ENCODE measurements at places on chromosomes 6 and 20.

- DNase-seq, result no peak
Observed at GRCh38 chr6:2186516-2186915, 58.9 kb downstream of the GMDS start.

- DNase-seq, result no peak
Observed at GRCh38 chr6:42791706-42792320, 10.0 kb downstream of the BICRAL start.

DNA sequence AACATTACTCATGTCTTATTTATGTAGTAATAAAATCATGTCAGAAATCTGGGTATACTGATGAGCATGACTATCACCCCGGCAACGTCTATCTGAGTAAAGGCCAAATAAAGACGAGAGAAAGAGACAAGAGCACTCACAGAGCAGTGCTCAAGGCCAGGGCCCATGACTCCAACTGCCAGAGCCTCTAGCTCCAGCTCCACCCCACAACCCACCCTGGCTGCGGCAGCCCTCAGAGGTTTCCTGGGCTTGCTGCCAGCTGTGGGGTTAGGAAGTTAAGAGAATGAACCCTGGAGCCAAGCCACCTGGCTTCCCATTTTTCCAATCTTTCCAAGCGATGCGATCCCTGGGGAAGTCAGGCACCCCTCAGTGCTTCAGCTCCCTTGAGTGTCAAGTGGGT is 92.0 kb upstream of the PAX1 start:
- DNase-seq, result no peak

- no peak for DNase-seq
Observed at GRCh38 chr6:8442150-8442549, 6.8 kb upstream of the SLC35B3 start.

DNA sequence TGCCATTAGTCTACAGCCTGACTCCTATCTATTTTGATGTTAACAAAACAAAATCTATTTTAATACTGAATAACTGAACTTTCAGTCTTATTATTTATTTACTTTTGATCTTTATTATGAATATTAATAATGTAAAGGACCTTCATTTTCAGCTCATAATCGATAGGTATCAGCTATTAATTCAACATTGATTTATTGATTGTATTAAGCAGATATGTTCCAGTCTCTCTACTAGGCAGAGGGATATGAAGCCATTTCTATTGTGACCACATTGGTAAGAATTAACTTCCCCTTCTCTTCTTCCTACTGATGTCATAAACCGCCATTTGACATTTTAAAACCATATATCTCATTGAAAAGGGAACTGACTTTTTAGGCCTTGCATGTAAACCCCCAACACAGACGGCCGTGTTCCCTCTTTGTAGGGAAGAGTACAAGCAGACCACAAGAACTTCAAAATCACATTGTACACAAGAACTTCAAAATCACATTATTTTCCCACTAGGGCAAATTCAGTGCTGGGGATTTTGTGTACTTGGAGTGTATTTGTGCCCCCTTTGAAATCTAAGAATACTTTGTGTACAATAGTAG is 69.5 kb upstream of the FABP7 start:
- DNase-seq, result no peak

GRCh38 chr20:59810449-59811187 is 122.8 kb downstream of the SYCP2 start:
- no peak for DNase-seq

DNA sequence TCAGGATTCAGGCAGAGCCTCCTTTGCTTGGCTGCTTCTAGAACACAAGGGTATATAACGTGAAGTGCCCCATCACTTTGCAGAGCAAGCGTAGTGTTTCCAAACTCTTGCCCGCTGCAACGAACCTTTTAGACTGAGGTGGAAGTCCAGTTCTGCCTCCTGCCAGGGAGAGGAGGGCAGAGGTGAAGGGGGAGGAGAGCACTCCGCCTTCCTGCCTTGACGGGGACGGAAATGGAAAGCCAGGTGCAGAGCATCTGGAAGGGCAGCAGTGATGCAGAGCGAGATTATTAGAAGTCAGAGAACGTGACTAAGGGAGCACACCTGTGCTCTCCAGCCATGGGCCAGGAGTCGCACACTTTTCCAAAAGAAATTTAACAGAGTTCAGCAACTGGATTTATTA is 63.4 kb downstream of the RREB1 start:
- no peak for DNase-seq

DNA sequence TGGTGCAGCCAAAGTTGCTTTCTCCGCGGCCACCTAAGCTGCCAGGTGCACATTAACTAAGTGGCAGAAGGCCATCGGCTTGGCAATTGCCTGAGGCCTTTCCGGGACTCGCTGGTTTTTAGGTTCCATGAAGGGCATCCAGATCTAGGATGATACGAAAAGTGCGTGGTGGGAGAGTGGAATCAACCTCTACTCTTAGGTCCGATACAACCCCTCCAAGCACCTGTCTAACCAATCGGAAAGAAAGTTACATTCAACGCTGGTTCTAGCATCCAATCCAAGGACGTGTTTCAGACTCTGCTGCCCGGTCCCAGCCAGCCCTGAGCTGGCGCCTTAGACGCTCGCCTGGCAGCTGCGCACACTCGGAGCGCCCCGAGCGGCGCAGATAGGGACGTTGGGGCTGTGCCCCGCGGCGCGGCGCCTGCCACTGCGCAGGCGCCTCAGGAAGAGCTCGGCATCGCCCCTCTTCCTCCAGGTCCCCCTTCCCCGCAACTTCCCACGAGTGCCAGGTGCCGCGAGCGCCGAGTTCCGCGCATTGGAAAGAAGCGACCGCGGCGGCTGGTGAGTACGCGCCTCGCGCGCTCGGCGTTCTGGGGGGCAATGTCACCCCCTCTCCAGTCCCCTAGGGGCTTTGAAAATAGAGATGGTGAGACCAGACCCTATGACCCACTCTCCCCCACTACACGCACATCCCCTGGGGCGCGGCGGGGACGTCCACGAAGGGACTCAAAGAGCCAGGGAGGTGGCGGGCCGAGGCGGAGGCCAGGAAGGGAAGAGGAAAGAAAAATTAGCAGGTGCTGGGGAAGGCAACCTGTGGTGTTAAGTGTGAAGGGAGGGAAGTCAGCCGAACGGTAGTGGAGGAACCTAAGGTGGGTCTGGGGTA is at the start of gene ENPP4:
Gene ENPP4, plus strand, starts transcription at position 361 of the 883 bp plus-strand sequence. CDS start 9,595 bp downstream, outside the sequence.
- peak; percentile 90 for DNase-seq

DNA sequence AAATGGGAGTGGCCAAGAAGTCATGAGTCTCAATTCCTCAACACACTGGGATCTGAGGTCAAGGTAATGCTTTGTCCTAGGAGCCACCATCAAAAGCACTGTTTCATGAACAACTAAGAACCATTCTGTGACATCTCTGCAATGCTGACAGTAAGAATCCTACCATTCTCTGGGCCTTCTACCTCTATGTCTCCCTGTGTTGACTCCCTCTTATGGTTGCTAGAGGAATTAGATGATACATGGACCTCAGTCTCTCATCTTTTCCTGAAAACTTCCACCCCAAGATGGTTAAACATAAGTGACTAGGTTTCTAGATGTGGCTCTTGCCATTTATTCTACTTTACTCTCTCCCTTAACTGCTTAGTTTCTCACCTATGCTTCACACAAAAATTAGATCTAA is 9.1 kb downstream of the MTRF1L start:
- DNase-seq, result no peak

- DNase-seq, result no peak
Observed at GRCh38 chr6:90805619-90806155, 218.8 kb upstream of the MAP3K7 start.

- no peak for DNase-seq
Observed at GRCh38 chr6:359261-360035, 32.1 kb upstream of the IRF4 start.

DNA sequence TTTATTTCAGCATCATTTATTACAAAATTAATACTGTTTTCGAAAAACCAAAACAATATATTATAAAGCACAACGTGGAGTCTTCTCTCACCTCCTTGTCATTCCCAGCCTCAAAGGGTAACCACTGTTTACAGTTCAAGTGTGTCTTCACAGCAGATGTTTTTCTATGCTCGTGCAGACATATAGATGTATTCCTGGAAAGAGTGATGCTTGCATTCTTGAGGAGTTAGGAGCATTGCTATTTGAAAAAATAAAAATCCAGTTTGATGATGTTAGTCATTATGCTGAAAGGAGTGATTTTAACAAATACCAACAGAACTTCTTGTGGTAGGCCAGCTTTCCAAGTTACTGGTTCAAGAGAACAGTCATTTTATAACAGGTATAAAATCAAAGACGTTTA is 234.9 kb downstream of the BCKDHB start:
- no peak for DNase-seq

- no peak for DNase-seq
Observed at GRCh38 chr20:1391640-1392442, 1.0 kb downstream of the FKBP1A start.

DNA sequence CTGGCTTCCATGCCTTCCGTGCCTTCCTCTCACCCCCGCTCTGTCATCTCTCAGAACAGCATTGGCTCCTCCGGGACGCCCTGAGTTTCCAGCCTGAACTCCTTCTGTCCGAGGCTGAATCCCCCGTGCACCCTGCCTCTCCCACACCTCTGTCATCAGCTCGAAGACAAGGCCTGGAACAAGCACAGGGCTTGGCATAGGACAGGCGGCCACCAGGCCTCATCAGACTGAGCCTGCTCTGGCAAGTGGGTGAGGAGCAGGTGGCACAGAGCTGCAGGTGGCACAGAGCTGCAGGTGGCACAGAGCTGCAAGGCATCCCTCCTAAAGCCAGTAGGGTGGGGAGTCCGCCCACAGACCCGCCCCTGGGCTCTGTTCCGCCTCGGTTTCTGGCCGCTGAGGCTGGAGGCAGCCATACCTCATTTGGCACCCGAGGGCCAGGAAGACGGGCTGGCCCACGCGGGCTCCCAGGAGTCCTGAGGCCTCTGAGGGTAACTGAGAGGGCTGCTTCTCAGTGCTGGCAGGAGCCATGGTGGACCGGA is 60.2 kb downstream of the EZR start:
- DNase-seq, result no peak

- DNase-seq, result no peak
Observed at GRCh38 chr6:41777551-41778285, 2.0 kb downstream of the FRS3 start.

DNA sequence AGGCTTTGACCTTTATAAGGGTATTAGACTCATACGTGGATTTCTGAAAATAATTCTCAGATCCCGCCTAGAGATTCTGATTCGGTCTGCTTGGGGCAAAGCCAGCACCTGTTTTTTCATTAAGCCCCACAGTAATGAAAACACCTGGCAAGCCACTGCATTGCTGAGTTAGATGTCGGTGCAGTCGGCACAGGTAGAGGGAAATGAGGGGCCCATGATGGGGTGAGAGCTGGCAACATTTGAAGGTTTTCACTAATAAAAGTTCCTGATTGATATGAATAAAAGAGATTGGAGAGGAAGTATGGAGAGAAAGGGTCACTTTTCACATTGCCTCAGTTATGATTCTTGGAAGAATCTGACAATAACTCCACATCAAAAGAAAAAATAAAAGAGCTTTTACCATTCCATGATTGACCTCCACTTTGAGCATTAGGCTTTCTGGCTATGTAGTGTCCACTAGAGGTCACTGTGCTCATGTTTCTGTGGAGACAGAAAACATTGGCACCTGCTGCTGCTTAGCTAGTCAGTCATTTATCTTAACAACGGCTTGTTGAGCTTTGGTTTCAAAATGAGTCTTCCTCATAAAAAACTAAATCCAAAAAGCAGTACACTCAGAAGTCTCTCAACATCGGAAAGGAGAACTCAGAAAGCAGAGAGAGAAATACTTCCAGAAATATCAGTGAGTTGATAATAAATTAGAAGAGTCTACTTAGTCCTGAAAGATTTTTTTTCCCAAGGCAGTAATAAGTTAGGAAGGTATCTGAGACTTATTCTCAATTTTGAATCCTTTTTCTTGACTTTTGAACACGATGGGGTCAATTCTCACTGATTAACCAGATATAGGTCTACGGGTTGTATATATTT is 53.3 kb upstream of the KLHL31 start:
- DNase-seq, result no peak

DNA sequence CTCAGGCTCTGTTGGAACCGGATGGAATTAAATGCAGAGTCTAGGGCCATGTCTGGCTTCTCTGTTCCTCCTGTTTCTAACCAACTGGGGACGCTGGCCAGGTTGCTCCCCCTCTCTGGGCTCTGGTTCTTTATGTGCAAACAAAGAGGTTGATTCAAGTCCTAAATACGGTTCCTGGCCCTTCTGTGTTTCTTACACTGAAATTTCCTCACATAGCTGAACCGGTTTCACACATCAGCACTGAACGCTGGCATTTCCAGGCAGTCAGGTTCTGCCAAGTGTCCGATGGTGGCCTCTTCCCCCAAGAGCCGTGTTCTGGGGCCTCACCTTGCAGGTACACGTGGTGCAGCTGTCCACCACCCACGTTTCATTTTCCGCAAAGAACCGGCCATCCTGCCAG is 13.5 kb downstream of the THBS2 start:
- no peak for DNase-seq

DNA sequence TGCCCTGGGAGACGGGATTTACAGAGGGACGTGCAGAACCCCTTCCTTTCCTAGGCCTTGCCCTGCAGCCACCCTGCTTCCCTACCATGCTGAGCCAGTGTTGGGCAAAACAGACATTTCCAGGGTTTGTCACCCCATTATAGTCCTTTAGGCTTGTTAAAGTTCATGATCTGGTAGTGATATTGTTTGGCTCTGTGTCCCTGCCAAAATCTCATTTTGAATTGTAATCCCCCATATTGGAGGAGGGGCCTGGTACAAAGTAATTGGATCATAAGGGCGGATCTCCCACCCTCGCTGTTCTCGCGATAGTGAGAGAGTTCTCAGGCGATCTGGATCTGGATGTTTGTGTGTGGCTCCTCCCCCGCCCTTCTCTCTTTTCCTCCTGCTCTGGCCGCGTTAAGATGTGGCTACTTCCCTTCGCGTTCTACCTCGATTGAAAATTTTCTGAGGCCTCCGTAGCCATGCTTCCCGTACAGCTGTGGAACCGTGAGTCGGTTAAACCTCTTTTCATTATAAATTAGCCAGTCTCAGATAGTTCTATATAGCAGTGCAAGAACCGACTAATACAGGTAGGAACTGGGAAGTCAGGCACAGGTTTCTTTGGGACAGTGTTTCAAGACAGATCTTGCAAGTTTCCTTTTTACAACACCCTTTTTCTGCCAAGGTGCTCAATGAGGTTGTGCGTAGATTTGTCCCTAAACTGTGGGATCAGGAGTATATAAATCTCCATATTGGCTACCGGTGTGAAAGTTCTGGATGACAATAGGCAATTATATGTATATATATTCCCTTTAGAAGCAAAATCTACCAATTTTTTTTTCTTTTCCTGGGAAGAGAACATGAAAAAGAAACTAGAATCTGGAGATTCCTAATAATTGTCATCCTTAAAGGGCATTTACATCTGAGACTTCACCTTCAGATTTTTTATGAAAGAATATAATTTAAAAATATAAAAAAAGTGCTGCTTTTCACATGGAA is 152.1 kb downstream of the SAMD5 start:
- DNase-seq, result no peak

- peak; percentile 24 for DNase-seq
Observed at GRCh38 chr6:41182069-41183034, 18.6 kb downstream of the TREML2 start.

DNA sequence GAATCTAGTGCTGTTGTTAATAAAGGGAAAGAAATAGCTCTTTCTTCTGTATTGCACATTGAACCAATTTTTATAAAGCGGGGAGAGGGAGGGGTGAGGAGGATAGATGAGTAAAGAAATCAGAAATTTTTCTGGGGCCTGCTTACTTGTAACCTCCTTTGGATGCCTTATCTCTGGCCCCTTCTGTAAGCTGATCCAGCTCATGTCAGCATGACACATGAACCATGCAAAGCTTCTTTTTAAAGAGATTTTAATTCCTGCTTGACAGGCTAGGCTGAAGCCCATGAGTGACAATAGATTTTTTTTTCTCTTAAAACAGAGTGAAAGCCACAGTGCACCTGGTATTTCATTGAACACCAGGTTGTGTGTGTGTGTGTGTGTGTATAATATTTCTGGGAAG is 325.3 kb downstream of the PRL start:
- DNase-seq, result no peak

Data from stimulated activated CD4-positive, alpha-beta T cell treated with anti-CD3 and anti-CD28 coated beads, Interleukin-1b, Interleukin-23, amount 100 ng/mL, for 4 hours (primary cell).